ENCODE measurements at places on chromosomes 3 and 15.

DNA sequence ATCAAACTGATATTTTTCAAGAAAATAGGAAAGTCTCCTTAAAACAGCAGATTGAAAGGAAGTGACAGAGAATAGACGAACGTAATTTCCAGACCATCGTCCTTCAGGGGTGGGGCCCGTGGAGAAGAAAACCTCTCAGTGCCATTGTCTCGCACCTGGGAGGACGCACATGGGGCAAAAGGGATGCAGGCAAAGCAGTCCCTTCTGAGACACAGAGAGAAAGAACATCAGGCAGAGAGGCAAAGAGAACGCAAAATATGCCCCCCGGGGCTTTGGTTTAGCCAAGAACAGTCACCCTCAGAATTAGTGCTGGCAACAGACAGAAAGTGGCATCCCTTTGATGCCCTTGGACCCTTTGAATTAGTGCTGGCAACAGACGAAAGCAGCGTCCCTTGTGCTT is 37.0 kb downstream of the MUC20 start:
- no peak for ATAC-seq

GRCh38 chr15:28888900-28889299 is 3.1 kb downstream of the APBA2 start:
- peak; percentile 11 for ATAC-seq

DNA sequence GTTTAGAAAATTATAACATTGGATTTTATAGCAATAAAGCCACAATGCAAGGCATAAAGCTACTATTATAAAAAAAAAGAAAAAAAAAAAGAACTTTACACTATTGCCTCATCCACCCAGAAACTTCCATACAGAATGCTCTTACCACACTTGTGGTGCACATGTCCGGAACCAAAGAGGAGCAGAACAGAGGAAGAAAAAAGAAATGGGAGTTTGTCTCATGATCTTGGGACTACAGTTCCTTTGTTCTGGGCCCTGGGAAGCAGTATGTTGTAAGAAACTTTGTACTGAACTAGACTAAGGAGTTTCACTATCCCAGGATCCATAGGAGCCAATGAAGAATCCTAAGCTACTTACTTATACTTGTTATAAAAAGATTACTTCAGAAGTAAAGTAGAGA is 36.1 kb downstream of the FMN1 start:
- no peak for ATAC-seq

DNA sequence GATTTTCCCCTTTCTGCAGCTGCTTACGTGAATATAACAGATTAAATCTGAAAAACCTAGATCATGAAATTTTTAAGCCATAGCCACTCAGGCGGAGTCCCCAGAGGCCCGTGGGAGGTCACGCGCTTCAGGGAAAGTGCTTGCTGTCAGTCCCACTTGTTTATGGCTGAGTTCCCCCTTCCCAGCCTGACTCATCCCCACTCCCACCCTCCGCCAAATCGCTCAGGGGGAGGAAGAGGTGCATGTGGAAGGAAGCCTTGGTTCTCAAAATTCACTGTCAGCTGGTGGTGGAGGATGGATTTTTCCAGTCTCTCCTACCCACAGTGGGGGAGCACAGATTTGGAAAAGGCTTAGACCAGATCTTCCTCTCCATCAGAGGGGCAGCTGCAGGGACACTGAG is 67.4 kb downstream of the CORO2B start:
- ATAC-seq: no peak

DNA sequence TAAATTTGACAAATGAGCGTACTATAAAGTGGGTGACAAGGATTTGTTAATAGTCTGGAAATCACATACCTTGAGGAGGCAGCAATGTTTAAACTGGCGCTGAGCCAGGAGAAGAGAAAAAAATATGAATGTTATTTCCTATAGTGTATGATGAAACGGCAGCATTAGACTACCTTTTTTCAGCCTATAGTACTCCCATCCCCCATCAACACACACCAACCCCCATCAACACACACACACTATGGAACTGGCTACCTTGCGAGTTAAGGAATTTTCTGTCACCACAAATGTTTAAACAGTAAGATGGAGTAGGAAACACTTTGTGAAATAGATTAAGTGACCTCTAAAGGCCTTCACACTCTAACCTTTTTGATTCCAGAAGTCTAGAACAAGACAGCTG is 46.8 kb upstream of the ZCWPW2 start:
- no peak for ATAC-seq

DNA sequence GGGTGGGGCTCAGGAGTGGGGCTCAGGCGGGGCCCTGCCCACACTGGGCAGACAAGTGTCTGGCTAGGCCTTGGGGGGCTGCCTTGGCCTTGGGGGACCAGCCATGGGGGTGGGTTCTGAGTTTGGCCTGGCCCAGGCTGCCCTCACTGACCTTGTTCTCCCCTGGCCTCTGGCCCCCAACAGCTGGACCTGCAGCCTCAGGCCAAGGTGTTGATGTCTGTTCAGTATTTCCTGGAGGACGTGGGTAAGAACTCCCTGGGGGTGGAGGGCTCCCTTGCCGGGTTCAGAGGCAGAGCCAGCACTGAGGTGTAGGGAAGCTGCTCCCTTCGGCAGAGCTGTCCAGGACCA is 20.0 kb downstream of the PRKCD start:
- ATAC-seq: peak; percentile 24

DNA sequence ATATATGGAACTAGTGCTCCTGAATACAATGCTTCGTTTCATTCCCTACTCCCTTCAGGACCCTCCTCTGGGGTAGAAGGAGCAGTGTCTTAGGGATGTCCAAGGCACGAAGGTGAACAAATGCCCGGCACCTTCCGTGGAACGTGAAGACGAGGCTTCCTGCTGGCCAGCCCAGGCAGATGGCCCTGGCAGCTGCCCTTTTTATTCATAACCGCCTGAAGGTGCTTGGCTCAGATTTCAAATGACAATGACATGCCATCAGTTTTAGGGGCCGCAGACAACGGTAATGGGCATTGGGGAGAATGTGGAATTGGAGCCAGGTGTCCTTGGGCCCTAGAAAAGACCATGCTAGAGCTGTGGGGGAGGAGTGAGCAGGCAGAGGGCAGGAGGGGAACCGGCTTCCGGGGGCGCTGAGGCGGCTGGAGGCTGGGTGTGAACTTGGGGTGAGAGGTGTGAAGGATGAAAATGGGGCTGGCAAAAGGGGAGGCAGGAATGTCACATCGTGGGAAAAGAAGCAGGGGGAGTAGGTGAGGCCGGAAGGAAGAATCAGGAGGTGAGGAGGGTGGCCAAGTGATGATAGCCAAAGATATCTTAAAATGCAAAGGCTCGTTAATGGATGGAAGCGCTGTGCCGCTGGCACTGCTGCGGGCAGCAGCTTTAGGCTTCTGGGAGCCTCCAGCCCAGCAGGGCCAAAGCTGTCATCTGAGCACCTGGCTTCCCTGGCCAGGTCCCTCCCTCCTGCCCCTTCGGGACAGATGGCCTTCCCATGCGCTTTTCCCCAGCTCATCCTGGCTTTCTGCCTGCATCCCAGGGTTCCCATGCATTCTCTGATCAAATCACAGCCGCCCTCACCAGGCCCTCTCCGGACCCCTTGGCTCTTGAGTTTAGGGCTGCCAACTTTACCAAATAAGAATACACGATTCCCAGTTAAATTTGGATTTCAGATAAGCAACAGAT is 93.7 kb downstream of the TMEM266 start:
- ATAC-seq: no peak

- ATAC-seq: no peak
Measured at GRCh38 chr3:66253790-66254620, 33.2 kb downstream of the SLC25A26 start.

- ATAC-seq: no peak
Measured at GRCh38 chr15:95024351-95024750, 793.0 kb downstream of the MCTP2 start.

- ATAC-seq: no peak
Measured at GRCh38 chr3:13571264-13571663, 22.3 kb downstream of the FBLN2 start.

DNA sequence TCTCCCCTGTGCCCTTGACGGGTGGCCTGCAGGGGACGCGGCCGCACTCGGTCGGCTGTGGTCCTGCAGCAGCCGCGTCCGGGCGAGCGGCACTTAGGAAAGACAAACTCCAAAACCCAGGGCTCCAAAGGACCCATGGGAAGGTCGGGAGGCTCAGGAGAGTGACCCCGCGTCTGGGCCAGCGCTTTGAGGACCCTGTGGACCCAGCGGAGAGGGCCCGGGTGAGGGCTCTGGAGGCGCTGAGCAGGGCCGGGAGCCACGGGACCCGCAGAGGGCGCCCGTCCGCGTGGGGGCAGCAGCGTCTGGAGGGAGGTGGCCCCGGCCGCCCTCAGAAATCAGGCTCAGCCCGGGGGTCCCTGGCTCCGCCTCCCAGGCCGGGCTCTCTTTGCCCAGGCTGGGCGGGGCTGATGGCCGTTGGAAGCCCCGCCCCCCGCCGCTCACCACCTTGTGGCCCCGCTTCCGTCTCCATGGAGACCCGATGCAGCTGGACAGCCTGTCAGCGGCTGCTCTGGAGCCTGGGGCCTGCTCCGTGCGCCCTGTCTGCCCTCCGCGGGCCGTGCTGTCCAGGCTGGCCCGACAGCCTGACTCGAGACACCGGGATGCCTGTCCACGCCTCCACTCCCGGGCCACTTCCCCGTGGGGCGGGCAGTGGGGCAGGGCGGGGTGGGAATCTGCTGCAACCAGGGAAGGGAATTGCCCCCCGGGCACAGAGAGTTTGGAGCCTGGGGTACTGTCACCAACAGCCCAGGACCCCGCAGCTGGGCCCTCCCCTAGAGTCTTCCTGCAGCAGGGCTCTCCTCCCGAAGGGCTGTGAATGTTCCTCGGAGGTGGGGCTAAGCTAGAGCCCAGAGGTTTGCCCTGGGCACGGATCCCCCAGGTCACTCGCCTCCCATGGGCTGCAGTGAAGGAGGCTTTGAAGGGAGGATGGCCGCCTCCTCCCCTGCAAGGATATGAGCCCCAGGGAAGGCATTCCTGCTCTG is 34.8 kb upstream of the RPL32 start:
- peak; percentile 58 for ATAC-seq

GRCh38 chr15:83973816-83974215 is 261.8 kb upstream of the GOLGA6L4 start:
- peak; percentile 55 for ATAC-seq

DNA sequence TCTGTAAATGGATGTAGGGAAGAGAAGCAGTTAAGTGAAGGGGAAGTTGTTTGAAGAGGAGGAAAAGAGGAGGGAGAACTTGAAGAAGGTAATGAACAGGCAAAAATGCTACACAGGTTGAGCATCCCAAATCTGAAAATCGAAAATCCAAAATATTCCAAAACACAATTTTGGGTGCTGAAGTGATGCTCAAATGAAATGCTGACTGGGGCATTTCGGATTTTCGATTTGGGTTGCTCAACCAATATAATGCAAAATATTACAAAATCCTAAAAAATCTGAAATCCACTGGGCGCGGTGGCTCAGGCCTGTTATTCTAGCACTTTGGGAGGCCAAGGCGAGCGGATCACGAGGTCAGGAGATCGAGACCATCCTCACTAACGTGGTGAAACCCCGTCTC is 61.9 kb upstream of the CDAN1 start:
- no peak for ATAC-seq

- ATAC-seq: peak; percentile 96
Measured at GRCh38 chr15:90031231-90031791, 30.2 kb downstream of the ZNF710 start.

GRCh38 chr3:124764746-124765145 is 34.5 kb downstream of the UMPS start:
- ATAC-seq: no peak

DNA sequence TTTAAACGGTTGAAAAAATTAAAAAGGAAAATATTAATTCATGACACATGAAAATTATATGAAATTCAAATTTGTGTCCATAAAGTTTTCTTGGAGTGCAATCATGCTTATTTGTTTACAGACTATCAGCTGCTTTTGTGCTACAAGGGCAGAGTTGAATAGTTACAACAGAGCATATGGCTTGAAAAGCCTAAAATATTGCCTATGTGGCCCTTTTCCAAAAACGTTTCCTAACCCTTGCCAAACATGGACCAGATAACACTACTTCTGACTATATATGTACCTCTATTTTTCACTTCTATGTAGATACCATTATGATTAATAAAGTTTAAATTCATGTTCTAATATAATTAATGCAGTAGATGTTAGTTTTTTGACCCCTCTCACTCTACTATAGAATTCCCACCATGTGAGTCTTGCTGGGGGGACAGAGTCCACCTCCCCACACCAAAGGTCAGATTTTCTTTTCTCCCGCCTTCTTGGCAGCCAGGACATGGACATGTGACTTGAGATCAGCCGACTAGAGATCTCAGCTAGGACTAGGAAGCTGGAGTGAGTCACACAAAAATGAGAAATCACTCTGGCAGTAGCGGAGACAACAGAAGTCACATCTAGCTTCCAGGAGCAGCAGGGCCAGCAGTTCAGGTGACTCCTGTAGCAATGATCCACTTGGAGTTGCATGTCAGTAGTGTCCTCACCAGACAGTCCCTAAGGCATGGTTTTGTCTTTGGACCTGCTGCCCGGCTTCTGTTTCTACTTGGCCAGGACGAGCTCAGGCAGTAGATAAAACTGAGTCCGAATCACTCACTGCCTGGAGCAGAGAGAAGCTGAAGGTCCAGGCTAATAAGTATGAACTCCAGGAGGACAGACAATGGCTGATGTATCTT is 22.4 kb downstream of the CIAO2A start:
- ATAC-seq: no peak

DNA sequence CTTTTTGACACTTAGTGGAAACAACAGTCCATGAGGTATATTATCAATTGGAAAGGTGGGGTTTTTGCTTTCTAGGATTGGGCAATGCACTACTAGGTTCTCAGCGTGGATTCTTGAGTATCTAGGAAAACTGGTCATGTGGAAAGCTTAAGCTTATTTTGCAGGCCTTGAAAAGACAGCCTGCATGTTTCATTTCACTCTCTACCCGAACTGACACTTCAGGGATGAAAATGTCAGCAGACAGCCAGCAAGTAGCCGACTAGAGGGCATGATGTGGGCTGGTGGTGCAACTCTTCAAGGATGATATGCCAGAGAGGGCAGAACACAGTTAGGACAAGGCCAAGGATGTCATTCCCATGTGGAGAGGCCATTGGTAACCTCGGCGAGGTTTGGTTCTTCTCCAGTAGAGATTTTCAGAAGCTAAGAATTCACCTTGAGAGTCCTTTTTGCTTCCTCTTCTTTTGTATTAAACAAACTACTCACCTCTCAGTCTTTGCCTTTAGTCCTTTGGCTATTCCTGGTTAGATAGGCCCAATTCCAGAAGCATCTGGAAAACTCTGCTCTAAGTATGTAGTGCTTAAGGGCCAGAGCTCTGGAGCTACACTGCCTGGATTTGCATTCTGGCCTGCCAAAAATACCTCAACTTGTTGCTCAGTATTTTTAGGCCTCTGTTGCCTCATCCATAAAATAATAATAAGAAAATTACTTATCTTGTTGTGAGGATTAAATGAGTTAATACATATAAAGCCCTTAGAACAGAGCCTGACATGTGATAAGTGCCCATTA is 17.9 kb downstream of the LPP start:
- no peak for ATAC-seq

- no peak for ATAC-seq
Measured at GRCh38 chr3:126478581-126479310, 3.1 kb upstream of the ZXDC start.

GRCh38 chr15:28943146-28943545 is 57.4 kb downstream of the APBA2 start:
- ATAC-seq: no peak

GRCh38 chr3:176967522-176967921 is 229.8 kb downstream of the TBL1XR1 start:
- ATAC-seq: no peak

- no peak for ATAC-seq
Measured at GRCh38 chr15:68028137-68028887, 25.8 kb upstream of the PIAS1 start.

GRCh38 chr3:38003371-38003816 is 12.8 kb downstream of the VILL start:
- no peak for ATAC-seq

GRCh38 chr3:15860014-15860934 is 62.5 kb upstream of the ANKRD28 start:
- peak; percentile 81 for ATAC-seq

Measured in stimulated activated memory B cell treated with anti-CD40 and anti-IgM and Interleukin-4, amounts not matched to agents 10 μg/mL and 1 μg/mL and 100 μg/mL, for 72 hours (primary cell).